ENCODE measurements at places on chromosomes 3 and 15.

GRCh38 chr3:50336452-50337174, 4.0 kb downstream of the RASSF1 start:
- no peak for DNase-seq

DNA sequence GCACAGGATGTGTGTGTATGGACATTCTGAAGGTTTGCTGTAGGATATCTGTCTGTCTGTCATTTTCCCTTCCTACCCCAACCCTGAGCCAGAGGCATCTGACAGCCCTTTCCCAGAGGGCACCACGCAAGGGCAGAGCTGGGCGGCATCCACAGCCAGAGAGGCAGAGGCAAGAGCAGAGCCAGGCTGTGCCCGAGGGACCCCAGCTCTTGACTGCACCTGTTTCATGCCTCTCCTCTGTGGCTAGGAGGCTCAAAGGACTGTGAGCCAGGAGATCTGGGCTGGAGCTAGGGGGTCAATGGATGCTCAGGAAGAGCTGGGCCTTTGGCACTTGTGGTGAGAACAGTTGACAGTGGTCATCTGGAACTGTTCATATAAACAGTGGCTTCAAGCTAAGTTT, 4.8 kb upstream of the APEH start:
- DNase-seq = no peak

GRCh38 chr3:186021673-186022362, 84.0 kb upstream of the TRA2B start:
- no peak for DNase-seq

DNA sequence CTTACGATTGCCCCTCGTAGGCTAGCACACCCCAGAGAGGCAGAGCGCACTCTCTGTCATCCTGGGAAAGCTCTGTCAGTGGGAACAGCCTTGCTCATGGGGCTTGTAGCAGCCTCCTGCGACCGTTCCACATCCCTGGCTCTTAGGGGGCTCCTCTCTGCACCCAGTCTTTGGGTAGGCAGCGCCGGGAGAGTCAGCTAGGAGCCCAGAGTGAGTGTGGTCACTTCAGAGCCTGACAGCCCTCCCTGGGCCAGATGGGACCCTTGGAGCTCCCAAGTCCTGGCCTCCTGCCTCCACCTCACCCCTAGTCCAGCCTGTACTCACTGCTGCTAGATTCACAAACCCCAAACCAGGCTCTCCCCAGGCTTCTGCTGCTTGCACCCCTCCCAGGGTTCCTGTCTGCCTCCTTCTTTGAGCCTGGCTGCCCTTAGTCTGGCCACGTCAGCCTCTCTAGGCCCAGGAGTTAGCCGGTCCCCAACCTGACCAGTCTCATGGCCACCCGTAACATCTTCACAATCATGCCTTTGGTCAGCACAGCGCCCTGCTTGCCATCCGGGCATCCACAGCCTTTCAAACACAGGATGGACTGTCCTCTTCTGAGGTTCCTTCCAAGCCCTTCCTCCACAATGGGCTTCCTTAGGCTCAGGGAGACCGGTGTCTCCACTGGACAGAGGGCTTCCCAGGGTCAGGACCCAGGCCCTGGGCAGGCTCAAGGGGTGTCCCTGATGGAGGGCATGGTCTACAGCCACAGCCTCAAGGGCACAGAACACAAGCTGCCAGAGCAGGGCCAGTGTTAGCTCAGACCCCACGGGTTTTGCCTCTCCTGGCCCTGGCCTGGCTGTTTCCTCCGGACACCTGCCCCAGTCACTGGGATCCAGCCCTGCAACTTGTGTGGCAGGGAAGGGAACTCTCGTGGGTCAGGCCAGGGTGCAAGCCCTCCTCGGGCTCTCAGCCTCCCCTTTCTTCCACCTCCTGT, 4.6 kb downstream of the ACSBG1 start:
- no peak for DNase-seq

DNA sequence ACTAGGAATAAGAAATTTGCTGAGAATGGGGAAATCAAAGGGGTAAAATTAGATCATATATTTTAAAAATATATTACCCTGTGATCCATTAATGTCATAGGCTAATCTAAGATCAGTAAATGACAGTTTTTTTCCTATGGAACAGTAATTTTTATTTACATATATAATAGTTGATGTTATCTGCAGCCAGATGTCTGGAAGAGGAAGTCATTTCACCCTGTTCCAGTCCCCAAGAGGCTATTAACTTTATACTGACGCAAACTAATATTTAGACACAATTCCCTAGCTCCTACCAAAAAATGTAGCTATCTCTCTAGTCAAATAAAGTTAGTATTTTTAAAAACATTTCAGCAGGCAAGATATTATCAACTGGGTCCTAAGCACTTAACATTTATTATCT, 558.0 kb downstream of the MECOM start:
- DNase-seq = no peak

DNA sequence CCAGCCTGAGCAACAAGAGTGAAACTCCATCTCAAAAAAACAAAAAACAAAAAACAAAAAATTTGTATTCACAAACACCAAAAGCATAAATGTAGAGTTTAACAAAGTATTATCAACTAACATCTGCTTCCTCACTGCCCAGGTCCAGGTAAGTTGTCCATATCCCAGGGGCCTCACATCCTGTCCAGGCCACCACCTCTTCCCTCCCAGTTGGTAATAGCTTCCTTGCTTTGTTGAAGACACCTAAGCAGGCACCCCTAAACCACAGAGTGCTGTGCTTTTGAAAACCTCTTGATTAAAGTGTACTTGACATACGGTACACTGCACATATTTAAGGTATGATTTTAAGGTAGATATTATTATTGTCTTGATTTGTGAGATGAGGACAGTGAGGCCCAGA, 299.8 kb downstream of the SHQ1 start:
- DNase-seq = no peak

DNA sequence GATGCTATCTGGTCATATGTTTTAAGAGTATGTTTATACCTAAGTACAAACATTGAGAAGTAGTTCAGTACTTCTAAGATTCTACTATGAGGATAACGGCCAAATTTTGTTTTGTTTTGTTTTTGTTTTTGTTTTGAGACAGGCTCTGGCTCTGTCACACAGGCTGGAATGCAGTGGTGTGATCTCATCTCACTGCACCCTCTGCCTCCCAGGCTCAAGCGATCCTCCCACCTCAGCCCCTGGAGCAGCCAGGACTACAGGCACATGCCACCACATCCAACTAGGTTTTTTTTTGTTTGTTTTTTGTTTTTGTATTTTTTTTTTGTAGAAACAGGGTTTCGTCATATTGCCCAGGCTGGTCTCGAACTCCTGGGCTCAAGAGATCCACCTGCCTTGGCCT, 47.5 kb upstream of the RPS17 start:
- DNase-seq = no peak

DNA sequence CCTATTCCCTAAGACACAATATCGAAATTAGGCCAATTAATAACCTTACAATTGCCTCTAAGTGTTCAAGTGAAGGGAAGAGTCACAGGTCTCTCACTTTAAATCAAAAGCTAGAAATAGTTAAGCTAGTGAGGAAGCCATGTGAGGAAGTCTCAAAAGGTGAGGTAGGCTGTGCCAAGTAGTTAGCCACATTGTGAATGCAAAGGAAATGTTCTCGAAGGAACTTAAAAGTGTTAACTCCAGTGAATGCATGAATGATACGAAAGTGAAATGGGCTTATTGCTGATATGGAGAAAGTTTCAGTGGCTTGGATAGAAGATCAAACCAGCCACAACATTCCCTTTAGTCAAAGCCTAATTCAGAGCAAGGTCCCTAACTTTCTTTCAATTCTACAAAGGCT, 59.1 kb downstream of the KLF13 start:
- DNase-seq = peak; percentile 17

- DNase-seq = no peak
Measured at GRCh38 chr3:185233328-185233727, 20.5 kb downstream of the EHHADH start.

GRCh38 chr3:138594150-138594934, at the start of gene CEP70:
CEP70 (minus strand) TSS chr3:138594260; CDS start chr3:138572927, 21,333 bp downstream.
- peak; percentile 96 for DNase-seq

DNA sequence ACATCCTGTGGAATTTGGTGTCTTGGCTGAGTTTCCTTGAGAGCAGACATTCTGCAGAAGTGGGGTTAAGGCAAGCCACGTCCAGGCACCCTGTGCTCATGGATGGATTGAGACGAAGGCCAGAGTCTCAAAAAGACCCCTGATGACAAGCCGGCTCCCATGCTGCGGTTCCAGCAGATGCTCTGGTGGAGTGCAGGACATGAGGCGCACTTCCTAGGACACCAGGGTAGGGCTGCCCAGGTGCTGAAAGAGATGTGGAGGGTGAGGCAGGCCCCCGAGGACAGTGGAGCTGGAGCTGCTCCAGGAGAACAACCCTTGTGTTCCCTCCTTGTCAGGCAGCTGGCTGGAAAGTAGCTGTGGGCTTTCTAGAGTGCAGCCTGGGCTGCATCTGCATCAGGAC, 81.0 kb downstream of the ASB7 start:
- no peak for DNase-seq

DNA sequence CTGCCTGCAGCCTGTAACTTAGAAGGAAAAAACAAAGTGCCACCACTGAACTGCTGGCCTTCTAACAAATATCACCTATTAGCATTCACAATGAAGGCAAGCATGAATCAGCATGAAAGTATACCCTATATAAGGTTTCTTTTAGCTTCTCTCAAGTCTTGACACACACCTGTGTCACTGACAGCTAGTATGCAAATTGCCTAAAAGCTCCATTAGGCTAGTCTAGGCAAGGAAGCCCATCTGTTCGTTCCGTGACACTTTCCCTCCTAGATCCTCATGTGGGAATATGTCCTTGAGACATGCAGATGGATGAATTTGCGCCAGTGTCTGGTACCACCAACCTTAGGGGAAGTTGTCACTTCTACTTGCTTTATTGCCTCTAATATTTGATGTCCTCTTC, 129.3 kb downstream of the RBMS3 start:
- DNase-seq = no peak

GRCh38 chr15:40065166-40065565, 26.2 kb upstream of the SRP14 start:
- no peak for DNase-seq

- DNase-seq = no peak
Measured at GRCh38 chr3:187920913-187921312, 175.6 kb upstream of the BCL6 start.

Measured in activated effector memory CD4-positive, alpha-beta T cell treated with anti-CD3 and anti-CD28 coated beads, Interleukin-2, amount 50 U/mL, for 16 hours (primary cell).